SW 1271 (cell line): ENCODE measurements at places on chromosomes 16 and 17.

GRCh38 chr16:2308089-2308962 is 32.2 kb downstream of the ABCA3 start:
- no peak for DNase-seq

GRCh38 chr17:53560953-53561352 is 261.8 kb upstream of the KIF2B start:
- no peak for DNase-seq

- DNase-seq = no peak
Measured at GRCh38 chr17:60749708-60750107, 72.1 kb downstream of the BCAS3 start.

GRCh38 chr17:42342242-42343008 is 45.8 kb downstream of the STAT3 start:
- DNase-seq = no peak

DNA sequence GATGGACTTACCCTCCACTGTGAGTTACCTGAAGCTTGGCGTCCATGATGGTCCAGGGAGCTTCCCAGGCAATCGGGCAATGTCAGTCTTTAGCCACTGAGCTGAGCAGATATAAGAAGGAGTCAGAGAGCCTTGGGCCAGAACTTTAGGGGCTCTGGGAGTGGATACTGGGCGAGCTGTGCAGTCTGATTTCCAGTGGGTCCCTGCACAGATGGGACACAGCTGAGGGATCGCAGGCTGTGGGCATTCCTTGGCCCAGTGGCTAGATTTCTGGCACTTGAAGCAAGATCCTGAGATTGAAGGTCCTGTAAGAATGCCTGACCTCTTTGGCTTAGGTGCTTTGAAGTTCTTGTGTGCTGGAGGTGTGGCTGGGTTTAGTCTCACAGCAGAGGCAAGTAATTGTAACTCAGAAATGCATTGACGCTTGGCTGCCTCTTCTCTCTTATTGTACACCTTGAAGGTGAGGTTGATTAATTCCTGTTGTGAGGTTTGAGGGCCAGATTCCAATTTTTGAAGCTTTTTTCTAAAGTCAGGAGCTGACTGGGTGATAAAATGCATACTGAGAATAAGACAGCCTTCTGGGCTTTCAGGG is 2283.8 kb downstream of the TP53TG3F start:
- DNase-seq = no peak

DNA sequence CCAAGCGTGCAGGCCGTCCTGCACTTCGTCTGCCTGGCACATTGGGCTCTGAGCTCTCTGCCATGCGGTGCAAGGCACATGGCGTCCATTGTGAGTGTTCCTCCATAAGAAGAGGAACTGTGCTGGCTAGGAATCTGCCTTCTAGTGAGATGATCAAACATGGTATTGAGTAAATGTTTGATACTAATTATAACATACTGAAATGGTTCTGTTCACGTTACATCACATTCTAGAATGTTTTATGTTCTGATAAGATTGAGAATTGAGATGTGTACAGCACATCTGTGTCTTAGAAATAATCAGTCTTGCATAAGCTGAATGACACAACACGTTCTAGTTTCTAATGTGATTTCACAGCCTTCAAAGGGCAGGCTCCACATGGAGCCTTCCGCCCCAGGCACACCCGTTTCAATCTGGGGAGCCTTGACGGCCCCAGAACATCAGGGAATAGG is 42.9 kb downstream of the USP10 start:
- no peak for DNase-seq

DNA sequence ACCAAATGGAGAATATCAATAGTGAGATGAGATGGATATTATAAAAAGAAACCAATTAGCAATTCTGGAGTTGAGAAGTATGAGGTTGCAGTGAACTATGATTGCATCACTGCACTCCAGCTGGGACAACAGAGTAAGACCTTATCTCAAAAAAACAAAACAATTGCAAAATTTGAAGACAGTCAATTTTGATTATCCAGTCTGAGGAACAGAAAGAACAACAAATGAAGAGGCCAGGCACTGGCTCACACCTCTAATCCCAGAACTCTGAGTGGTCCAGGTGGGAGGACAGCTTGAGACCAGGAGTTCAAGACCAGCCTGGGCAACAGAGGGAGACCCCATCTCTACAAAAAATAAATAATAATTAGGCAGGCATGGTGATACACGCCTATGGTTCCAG is 35.0 kb downstream of the USP32 start:
- no peak for DNase-seq

DNA sequence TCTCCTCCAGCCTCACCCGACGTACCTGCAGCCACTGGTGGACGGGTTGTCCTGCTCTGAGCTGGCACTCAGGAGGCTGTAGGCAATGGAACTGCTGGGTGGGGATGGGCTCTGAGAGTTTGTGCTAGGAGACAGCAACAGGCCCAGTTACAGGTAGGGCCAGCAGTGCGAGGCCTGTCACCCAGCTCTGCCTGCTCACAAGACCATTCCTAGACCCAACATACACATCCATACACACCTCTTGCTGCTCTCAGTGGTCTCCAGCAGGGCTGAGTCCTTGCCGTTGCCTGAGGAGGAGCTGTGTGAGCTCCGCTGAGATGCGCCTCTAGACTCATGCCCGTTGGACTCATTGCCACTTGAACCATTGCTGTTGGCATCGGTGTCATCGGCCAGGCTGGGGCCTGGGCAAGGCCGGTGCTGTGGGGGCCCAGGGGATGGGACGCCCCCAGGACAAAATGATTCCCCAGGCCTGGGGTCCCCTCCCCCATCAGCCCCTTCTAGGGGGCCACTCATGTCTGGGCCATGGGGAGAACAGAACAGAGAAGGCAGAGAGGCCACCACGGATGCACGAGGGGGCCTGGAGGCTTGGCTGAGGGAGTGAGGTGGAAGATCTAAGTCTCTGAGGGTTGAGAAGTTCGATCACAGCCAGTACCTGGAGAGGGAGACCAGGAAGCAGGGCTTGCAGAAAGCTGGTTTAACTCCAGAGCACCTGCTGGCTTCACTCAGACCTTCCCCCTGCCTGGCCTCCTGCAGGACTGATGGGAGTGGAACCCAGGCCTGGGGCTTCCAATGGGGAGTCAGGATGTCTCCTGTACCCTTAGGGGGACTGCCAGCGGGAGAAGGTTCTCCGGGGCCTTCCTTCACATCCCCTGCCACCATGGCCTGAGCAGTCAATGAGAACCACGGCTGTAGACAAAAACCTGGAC is 1.7 kb downstream of the PER1 start:
- no peak for DNase-seq

GRCh38 chr16:30406795-30407101 is 658 bp upstream of the ZNF771 start:
- DNase-seq = no peak

DNA sequence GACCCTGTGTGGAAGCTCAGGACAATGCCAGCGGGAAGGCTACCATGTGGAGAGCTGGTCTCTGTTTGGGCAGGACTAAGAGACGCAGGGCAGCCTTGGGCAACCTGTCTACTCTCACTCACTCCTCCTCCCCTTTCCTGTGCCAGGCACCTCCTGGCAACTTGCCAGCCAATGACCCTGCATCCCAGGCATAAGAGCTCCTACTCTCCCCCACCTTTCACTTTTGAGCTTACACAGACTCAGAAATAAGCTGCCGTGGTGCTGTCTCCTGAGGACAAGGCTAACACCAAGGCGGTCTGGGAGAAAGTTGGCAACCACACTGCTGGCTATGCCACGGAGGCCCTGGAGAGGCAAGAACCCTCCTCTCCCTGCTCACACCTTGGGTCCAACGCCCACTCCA is 2.6 kb downstream of the HBM start:
- DNase-seq = no peak

- DNase-seq = no peak
Measured at GRCh38 chr16:85639529-85640253, 26.6 kb downstream of the GSE1 start.

- no peak for DNase-seq
Measured at GRCh38 chr17:77528516-77529327, 388.0 kb downstream of the SEC14L1 start.

DNA sequence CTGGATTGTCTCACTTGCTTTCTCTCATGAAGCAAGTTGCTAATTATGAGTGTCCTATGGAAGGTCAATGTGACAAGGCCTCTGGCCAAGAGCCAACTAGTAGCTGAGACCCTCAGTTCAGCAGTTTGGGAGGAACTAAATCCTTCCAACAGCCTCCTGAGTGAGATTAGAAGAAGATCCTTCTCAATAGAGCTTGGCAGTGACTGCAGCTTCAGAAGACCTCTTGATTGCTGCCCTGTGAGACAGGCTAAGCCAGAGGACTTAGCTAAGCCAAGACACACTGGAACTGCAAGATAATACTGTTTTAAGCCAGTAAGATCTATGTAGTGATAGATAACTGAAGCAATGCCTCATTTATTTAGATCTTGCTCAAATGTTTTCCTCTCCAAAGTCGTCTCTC is 34.3 kb downstream of the PCTP start:
- no peak for DNase-seq

DNA sequence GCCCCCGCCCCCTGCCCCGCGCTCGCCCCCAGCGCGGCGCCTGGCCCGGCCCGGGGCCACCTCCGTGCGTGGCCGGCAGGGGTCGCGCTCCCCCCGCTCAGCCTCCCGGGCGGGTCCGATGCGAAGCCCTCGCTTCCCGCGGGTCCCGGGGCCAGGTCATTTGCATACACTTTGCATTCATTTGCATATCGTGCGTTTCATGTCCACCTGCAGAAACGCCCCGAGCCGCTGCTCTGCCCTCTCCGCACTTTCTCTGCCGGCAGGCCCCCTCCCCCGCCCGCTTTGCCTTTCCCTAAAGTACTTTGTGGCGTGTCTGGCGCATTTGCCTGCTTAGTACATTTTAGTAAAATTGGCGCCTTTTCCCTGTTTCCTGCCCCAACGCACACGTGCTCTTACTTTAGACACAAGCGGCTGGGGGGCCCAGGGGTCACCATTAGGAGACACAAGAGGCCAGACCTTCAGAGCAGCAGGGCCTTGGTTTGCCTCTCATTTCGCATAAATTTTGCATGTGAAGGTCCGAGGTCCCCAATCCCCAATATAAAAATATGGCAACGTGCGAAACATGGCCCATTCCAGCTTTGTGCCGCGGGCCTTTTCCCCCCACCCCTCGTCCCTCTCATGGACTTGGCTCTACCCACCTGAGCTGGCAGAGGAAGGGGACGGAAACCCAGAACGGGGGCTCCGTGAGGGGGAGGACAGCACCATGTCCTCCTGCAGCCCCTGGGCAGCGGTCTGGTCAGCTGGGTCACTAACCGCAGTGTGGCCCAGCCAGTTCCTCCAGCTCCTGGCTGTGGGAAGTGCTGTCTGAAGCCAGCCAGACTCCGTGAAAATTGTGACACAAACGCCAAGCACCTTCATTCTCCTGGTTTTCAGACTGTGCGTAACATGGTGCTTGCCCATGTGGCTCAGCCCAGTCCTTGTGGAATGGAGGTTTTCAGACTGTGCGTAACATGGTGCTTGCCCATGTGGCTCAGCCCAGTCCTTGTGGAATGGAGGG is 34.8 kb downstream of the CBFA2T3 start:
- no peak for DNase-seq

- DNase-seq = no peak
Measured at GRCh38 chr17:35895636-35896587, 15.8 kb upstream of the CCL5 start.

DNA sequence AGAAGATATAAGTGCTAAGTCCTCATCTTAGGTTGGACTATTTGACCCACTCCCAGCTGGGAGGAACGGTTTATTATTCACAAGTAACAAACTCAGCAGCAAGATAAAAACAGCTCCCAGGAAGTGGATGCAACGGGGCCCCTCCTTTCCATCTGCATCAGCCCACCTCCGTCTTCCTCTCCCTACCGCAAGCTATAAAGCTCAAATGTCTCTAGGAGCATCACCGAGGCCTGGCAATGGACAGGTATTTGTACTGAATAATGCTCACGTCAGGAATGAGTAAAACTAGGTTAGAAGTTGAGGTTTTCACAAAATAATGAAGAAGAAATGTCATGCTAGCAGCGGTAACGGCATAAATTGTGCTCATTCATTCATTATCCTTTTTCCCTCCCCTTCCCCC is 408.7 kb upstream of the PSMD7 start:
- no peak for DNase-seq

- no peak for DNase-seq
Measured at GRCh38 chr16:2432801-2433505, 3.7 kb downstream of the CCNF start.

DNA sequence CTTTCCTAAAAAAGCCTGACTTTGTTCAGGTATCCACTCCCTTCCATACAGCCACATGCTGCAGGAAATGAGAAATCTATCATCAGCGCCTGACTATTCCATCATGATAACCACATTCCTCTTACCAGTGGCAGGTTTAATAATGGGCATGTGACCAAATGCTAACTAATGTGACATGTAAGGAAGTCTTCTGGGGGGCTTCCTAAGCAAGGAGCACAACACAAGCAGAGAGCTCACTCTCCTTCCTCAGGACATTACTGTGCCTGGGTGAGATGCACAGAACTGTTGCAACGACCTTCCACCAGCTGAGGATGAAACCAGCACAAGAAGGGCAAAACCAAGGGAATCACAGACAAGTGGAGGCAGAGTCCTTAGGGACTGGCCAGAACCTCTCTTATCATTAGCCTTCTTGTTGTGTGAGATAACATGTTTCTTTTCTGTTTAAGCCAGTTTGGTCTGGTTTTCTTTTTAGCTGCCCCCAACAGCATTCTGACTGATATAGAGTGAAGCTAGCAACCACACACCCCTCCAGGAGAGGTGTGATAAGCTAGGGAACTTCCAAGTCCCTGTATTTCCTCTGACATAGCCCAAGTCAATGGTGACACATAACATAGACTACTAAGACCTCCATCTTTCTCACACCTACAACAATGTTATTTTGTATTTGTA is 16.9 kb downstream of the MYO1D start:
- DNase-seq = no peak

- no peak for DNase-seq
Measured at GRCh38 chr17:61875285-61875684, 12.0 kb upstream of the BRIP1 start.

GRCh38 chr17:52390422-52390821 is 231.9 kb upstream of the CA10 start:
- no peak for DNase-seq

DNA sequence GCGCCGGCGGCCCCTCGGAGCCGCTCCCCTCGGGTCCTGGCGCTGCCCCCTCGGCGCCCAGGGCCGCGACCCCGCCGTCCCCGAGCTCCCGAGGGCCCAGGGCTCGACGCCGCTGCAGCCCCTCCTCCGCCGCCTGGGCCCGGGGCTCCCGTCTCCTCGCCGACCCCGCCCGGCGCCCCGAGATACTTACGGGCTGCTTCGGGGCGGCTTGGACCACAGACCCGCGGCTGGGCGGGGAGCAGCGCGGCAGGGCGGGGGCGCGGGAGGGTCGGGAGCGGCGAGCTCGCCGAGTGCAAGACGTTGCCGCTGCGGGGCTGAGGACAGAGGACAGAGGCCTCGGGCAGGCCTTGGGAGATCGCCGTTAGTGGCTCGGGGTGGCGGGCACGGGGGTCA is 290 bp downstream of the TOB1 start:
- DNase-seq = no peak
